Jurkat, Clone E6-1 (cell line): ENCODE measurements at places on chromosomes 16 and 17.

DNA sequence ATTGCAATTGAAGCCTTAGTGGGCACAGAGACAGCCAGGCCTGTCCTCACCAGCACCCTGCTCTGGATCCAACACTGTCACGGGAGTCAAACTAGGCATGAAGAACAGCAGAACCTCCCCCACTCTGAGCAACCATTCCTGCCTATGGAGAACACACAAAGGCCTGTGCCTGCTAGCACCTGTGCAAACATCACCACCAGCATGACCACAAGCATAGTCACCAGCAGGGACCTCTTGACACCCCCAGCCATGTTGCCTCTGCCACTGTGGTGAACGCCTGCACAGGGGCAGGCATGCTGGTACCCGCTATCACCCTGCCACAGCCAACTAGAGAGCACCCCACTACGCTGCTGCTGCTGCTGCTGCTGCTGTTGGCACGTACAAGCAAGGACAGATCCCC is 51.7 kb downstream of the CMC2 start:
- DNase-seq = no peak

DNA sequence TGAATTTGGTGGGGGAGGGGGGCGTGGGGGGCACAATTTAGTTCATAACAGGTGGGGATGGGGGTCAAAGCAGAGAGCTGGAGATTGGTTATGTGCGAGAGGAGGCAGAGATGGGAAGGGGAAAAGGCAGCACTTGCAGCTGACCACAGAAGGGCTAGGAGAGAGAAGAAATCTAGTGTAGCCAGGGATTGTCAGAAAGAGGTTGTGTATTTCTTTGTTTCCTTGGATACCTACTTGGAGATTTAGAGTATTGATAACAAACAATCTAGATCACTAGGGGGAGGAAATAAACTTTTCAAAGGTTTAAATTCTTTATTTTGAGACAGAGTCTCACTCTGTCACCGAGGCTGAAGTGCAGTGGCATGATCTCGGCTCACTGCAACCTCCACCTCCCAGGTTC is 47.1 kb upstream of the YPEL2 start:
- DNase-seq = no peak

- no peak for DNase-seq
Measured at GRCh38 chr17:74161503-74161875, 42.0 kb upstream of the RPL38 start.

- DNase-seq = no peak
Measured at GRCh38 chr16:76780556-76780955, 410.4 kb upstream of the MON1B start.

DNA sequence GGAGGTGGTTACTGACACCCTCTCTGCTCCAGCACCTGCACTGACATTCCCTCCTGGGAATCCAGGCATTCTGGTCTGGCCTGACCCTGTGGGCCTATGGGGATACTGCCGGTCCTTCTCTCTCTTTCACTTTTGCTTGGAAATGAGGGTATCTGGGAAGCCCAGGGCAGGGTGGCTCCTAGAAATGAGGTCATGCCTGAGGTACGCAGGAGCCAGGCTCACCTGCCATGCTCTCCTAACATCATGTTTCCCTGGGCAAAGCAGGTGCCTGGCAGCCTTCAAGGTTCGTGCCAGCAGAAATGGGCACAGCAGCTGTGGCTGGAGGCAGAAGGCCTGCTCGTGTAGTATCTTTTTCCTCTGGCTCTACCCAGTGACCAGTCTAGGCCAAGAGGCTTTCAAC is 3.3 kb downstream of the ITGA3 start:
- DNase-seq = no peak

DNA sequence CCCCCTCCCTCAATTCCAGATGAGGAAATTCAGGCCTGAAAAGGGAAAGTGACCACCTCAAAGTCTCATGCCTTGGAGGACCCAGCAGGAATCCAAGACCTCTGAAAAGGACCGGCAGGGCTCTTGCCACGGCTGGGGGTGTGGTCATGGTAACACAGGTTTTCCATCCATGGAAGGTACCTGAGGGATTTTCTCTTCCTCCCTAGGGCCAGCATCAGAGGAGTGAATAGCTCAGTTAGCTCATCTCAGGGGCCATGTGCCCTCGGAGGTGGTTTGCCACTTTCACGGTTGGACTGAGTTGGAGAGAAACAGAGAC is 1.3 kb downstream of the CIITA start:
- DNase-seq = no peak

- no peak for DNase-seq
Measured at GRCh38 chr16:6602405-6602804, 730.2 kb upstream of the RBFOX1 start.

- DNase-seq = no peak
Measured at GRCh38 chr16:4625560-4626159, 1.0 kb downstream of the MGRN1 start.

GRCh38 chr17:46171939-46172338 is 21.3 kb downstream of the KANSL1 start:
- peak; percentile 73 for DNase-seq

GRCh38 chr17:73902416-73903181 is 258.4 kb upstream of the SDK2 start:
- peak; percentile 60 for DNase-seq

DNA sequence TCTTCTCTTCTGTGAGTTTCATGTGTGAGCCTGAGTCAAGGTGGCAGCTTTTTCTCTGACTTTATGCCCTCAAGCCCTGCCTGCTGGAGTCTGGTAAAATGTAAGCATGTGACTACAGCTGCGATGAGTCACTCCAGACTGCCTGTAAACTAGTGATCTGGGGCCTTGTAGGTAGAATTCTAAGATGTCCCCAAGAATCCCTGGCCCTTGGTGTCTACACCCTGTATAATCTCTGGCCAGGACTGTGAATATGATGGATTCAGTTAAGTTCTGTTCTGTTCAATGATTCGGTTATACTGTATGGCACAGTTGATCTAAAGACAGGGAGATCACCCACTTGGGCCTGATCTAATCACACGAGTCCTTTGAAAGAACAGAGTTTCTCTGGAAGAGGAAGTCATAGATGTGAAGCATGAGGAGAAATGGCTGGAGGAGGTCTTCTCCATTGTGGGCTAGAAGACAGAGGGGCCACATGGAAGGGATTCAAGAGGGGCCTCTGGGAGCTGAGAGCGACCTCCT is 29.8 kb downstream of the PRSS54 start:
- no peak for DNase-seq

DNA sequence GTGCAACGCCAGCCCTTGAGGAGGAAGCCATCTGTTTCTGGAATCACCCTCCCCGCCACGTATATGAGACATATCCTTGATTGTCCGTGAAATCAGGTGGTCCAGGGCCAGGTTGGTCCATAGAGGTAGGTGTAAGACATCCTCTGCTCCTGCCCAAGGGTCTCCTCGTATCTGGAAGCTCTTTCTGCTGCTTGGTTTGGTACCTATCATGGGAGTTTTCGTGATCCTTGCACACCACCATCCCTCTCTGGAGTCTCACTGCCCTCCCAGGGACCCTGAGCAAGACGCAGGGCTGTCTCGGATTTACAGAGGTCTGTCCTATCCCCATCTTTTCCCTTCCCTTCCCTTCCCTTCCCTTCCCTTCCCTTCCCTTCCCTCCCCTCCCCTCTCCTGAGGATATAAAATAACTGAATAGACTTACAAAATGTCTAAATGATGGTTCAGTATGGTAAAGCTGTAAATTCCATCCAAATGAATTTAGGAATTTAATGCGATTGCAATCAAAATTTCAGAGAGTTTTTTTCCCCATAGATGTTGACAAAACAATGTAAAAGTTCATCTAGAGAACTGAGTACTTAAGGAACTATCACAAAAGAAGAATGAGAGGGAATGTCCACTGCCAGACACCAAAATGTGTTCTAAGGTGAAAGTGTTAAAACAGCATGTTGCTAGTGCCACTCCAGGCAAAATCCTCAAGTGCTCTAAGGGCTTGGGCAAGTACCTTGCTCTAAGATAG is 2.0 kb upstream of the CCDC42 start:
- DNase-seq = no peak

- DNase-seq = no peak
Measured at GRCh38 chr16:11372829-11373306, 27.6 kb downstream of the RMI2 start.
